ENCODE measurements at places on chromosomes 4 and X.
A peak's percentile ranks its signal among the peaks of the same experiment; 100 is the strongest.

- no peak for DNase-seq
These were observed 33.1 kb downstream of the PCDH7 start for GRCh38 chr4:30753316-30753715.

GRCh38 chr4:101584306-101584705, 206.2 kb upstream of the BANK1 start:
- no peak for DNase-seq

DNA sequence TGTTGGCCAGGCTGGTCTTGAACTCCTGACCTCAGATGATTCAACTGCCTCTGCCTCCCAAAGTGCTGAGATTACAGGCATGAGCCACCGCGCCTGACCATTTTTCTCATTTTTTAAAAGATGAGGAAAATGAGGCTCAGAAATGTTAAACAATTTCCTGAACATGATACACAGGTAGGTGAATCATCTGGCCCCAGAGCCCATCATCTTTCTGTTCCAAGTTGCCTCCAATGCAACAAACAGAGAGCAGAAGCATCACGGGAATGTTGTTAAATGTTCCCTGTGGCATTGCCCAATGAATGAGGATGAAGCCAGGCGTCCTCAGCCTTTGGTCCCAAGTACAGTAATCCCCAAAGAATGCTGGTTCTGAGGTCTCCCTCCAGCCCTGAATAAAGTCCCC, 31.3 kb upstream of the ANXA5 start:
- DNase-seq = no peak

GRCh38 chr4:1850276-1850675, 5.7 kb downstream of the LETM1 start:
- DNase-seq = no peak

- DNase-seq = no peak
These were observed 64.3 kb downstream of the SMIM20 start for GRCh38 chr4:25978327-25978726.

GRCh38 chr4:121148000-121148399, 16.1 kb downstream of the TNIP3 start:
- no peak for DNase-seq

DNA sequence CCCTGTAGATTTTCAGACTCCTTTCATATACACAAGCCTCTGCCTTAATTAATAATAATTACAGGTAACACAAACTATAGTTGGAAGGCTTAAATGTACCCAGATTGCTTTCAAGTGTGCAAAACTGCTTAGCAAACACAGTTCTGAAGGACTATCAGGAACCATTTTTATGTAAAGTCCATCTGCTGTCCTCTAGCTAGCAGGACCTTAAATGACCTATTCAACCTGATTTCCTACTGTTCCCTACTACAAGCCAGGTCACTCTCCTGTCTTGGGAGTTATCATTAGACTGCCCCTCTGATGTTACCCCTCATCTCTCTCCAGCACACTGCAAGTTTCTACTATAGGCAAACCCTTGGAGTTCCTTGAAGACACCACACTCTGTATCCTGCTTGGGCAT, 157.3 kb downstream of the GBA3 start:
- no peak for DNase-seq

- no peak for DNase-seq
These were observed 697 bp downstream of the ZNF280C start for GRCh38 chrX:130267956-130268448.

DNA sequence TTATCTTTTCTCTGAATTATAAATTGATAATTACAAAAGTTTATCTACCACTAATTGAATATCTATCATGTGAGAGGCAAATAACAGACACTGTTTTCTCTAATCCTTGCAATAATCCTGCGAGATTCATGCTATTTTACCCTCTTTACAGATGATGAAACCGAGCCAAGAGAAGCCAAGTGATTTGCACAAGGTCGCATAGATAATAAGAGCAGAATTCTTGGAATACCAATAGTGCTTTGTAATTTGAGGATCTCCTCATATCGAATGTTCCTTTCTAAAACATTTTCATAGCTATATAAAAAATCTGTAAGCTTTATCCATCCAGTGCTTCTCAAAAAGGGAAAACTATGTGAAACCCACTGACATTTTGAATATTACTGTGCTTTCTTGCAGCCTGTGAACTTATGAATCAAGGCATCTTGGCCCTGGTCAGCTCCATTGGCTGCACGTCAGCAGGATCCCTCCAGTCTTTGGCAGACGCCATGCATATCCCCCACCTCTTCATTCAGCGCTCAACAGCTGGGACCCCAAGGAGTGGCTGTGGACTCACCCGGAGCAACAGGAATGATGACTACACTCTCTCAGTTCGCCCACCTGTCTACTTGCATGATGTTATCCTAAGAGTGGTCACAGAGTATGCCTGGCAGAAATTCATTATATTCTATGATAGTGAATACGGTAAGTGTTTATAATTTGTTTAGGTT, 743.8 kb upstream of the ATOH1 start:
- DNase-seq = no peak

- no peak for DNase-seq
These were observed 557.0 kb upstream of the GNPDA2 start for GRCh38 chr4:45283352-45283751.

DNA sequence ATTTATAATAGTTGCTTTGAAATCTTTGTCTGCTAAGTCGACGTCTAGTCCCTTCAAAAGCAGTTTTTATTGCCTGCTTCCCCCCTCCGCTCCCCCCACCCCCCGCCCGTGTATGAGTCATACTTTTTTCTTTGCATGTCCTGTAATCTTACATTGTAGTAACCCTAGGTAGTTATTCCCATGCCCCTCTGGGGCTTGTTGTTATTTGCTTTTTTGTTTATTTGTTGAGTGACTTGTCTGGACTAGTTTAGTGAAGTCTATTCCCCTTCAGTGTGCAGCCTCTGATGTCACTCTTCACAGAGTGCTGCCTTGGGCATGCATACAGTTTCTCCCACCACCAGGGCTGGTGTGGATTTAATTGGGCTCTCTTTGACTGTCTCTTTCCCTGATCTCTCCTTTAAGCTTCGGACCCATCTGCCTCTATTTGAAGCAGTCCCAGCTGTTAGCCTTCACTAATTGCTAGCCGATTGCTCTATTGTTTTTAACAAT, 86.2 kb downstream of the PPEF1 start:
- DNase-seq = no peak

GRCh38 chr4:81605271-81605670, 133.6 kb upstream of the RASGEF1B start:
- no peak for DNase-seq

GRCh38 chrX:48569958-48570357, 4.3 kb upstream of the RBM3 start:
- no peak for DNase-seq

GRCh38 chrX:138011468-138011867, 445.5 kb downstream of the ZIC3 start:
- no peak for DNase-seq

DNA sequence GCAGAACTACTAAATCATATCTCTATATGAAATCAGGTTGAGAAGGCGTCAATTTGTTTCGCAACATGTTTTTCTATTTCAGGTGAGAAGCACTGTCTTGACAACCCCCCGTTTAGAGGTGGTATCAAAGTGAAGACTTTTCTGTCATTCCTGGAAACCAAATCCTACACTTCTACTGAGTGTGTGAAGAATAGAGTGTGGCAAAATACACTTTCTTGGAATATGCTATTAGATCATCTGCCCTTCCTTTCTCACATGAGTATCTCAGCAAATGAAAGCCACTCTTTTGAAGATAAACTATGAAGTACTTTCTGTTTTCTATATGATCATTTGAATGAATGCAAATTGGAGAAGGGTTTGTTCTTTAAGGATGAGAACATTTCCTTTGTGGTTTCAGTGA, 174.0 kb upstream of the FMR1 start:
- no peak for DNase-seq

GRCh38 chrX:30561191-30561590, 16.4 kb downstream of the TASL start:
- no peak for DNase-seq

DNA sequence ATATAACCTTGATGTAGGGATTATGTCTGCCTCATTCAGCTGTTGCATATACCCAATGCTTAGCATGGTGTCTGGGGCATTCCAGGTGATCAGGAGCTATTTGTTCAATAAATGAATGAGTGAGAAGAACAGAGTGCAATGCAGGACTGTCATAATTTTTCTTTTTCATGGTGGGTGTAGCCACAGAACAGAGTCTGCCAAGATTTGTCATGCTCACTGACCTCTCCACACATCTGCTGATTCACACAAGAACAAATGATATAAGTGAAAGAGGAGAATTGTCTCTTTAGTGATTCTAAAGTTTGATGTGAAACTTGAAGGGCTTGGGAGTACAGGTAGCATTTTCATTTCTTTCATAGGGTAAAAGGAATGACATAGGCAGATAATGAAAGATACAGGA, 64.4 kb upstream of the TEX13D start:
- no peak for DNase-seq

GRCh38 chr4:186932631-186933187, 209.1 kb upstream of the FAT1 start:
- no peak for DNase-seq

DNA sequence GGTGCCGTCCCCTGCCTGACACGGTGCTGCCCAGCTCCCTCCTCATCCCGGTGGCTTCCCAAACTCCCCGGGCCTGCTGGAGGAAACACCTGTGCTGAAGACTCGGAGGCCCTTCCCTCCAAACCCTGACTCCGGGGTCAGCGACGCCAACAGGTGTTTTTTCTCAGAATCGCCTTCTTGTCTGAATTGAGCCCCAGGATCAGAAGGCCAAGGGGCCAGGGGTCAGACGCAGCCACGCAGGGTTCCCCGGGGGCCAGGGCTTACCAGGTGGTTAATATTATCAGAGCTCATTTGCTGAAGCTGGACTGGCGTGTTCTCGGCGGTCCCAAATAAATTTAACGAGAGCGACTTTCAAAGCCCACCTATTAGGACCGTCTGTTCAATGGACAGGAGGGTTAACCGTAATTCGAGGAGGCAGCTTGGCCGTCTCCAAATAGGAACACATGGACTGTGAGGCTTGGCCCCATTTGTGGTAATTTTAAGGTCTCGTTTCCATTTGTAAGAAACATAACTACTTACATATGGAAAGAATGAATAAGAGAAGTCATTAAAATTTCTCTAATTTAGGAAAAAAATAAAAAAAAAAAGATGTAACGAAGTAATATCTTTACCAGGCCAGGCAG, 239.3 kb downstream of the CRLF2 start:
- DNase-seq = no peak

DNA sequence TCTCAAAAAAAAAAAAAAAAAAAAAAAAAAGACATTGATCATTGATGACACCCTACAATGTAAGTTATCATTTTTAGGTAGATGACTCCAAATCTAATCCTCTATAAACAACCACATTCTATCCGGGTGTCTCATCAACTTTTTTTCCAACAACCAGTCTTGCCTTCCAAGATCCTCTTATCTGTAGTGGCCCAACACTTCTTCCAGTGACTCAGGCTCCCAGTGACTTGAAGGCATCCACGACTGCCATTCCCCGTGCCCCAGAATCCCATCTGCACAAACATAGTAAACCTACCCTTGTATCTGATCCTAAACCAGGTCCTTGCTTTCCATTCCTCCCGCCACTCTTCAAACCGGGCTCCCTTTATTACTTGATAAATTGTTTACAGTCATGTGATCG, 15.6 kb upstream of the TSPAN5 start:
- DNase-seq = no peak

DNA sequence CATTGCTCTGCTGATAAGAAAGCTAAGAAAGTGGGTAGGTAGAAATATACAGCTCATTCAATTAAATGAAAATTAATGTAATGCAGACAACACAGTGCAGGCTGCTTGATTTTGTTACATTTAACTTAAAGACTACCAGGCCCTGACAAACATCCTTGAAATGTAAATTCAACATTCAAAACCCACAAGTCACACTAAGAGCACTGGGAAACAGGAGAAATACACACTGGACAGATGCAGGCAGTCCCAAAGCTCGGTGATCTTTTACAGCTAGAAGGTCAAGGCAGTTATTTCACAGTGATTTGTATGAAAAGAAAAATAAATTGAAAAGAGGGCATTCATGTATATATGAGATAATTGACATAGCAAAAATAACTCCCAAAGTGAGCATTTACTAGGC, 94.3 kb upstream of the PLAC1 start:
- no peak for DNase-seq

DNA sequence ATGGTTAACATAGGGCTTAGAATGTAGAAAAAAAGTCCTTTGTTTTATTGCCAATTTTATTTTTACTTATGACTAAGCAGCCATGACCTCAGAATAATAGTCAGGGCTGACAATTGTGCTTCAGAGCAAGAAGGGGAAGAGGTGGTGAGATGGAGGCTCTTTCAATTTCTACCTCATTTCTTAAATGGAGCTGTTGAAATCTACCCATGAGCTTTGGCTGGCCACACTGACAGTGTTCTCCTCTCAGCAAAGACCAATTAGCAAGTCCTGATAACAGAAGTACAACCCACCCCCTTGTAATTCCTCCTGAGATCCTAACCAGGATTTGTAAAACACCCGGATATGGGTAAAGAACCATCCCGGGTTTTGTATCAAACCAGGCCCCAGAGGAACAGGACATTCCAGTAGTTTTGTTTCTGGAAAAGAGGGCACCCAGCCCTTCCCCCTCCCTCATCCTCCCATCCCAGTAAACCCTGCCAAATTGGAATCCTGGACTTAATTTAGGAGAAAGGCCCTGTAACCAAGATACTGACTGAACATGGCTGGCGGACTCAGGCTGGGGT, at the start of gene HEPH:
Gene HEPH, plus strand, starts transcription at position 399 of the 563 bp plus-strand sequence. CDS start 6,324 bp downstream, outside the sequence.
- DNase-seq = peak; percentile 27

- DNase-seq = no peak
These were observed 91.6 kb downstream of the SHROOM3 start for GRCh38 chr4:76526585-76526990.

DNA sequence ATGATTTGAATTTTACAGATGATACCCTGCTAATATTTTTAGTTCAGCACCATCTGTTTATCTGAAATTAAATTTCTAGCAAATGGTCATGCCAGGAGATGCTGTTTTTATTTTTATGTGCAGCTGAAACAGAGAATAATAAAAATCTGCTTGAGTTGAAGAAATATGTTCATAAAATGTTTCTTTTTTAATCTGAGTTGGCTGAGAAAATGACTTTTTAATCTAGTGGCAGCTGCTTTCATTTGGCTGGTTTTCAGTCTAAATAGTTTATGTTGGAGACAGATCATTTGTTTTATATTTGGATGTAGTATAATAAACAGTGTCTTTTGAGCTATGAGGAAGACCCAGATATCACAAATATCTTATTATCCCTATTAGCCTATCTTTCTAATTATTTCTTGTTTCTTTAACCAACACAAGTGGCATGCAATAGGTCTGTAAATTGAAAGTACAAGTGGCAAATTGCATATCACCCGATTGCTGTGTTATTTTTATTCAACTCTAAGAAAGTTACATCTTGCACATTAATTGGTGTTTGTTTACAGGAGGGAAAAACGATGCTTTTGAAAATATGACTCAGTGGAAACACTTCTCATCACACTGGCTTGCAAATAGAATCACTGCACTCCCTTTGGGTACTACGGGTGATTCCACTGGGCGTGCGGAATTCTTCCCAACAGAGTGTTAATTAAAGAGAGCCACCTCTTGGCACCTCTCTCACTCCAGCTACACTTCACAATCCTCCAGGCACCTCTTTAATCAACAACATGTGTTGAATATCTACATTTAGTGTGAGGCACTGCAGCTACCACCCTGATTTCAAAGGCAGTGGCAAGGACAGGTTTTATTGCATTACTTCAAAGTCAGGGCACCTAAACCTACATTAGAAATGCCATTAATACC, 51.7 kb upstream of the AP1S2 start:
- no peak for DNase-seq
